ENCODE measurements at places on chromosomes 5 and 9.

DNA sequence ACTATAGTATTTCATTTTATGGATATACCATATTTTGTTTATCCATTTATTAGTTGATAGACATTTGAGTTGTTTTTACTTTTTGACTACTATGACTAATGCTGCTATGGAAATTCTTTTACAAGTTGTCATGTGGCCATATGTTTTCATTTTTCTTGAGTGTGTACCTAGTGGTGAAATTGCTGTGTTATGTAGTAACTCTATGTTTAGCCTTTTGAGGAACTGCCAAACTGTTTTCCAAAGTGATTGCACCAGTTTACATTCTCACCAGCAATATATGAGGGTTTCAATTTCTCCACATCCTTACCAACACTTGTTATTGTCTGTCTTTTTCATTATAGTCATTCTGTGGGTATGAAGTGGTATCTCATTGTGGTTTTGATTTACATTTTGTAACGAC is 75.4 kb downstream of the GRIA1 start:
- DNase-seq, result no peak

GRCh38 chr5:124210111-124210910 is 536.1 kb downstream of the ZNF608 start:
- no peak for DNase-seq

GRCh38 chr5:53035868-53036381 is 46.8 kb downstream of the ITGA2 start:
- no peak for DNase-seq

DNA sequence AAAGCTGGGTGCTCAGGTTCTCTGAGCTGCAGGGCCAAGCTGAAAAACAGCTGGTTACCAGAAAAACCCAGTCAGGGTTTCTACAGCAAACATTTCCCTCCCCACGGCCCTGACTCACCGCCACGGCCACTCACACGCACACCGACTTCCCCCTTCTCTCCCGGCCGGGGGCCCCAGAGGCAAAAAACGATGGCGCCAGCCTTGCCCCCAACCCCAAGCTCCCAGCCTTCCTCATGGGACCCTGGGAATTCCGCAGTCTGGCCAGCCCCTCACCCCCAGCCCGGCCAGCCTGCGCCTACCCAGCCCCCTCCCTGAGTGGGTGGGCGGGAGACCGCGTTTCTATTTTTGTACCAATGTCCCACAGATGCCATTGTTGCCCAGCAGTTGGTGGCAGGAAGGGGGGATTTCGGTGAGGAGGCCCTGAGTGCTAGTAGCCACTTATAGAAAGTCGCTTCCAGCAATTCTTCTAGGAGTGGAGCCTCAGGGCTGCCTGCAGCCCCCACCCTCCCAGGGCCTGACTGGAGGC is 18.4 kb downstream of the ENG start:
- no peak for DNase-seq

DNA sequence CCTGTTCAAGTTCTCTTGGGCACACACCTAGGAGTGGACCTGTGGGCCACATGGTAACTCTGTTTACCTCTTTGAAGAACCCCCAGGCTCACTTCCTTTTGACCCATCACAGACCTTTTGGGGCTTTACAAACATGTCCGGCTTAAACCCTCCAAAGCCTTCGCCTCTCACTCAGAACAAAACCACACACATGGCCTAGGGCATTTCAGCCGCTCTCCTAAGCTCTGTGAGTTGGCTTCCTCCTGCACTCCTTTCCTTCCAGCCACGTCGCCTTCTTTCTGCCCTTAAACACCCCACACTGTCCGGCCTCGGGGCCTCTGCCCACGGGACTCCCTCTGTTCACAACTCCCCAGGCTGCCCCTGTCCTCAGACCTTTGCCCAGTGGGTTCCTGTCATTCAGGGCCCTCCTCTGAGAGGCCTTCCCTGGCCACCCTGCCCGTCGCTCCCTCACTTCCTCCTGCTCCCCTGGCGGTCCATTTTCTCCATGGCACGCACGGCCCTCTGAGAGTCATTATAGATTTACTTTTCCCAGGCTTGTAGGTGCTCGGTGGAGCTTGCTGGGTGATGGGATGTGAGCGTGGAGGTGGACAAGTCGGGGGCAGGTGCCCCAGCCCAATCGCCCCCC is 1.9 kb downstream of the DOK3 start:
- no peak for DNase-seq

DNA sequence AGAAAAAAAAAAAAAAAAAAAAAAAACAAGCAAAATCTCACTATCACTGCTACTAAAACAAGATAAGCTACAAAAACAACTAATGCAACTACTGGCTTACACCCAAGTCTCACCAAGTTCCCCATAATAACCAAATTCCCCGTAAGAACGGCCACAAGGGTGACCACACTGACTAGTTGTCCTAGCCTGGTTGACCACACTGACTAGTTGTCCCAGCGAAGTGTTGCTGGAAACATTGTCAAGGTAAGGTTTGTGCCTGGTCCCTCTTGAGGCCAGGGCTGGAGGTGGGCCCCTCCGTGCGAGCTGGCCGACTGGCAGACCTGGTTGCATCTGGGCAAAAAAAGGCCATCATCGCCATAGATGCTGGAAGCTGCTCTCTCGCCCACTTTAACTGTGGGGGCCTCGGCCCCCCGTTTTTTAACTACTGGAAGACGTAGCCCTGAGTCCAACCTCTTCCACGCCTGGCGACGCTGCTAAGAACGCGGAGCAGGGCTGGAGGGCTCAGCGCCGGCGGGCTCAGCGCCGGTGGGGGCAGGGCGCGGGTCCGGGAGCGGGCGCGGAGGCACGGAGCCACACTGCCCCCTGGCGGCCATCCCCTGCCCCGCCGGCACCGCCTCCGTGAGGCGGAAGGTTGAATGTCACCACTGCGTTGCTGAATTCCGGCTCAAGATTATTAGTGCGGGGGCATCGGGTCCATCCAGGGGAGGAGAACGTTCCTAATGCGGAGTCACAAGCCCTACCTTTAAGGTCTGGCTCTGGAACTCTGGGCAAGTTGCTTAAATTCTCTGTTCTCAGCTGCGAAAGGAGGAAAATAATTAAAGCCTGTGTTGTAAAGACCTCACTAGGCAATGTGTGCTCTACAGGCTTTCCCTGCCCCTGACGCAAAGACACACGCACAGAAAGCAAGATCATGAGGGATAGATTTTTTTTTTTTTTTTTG is 84.0 kb downstream of the HSD17B3 start:
- DNase-seq, result peak; percentile 86

DNA sequence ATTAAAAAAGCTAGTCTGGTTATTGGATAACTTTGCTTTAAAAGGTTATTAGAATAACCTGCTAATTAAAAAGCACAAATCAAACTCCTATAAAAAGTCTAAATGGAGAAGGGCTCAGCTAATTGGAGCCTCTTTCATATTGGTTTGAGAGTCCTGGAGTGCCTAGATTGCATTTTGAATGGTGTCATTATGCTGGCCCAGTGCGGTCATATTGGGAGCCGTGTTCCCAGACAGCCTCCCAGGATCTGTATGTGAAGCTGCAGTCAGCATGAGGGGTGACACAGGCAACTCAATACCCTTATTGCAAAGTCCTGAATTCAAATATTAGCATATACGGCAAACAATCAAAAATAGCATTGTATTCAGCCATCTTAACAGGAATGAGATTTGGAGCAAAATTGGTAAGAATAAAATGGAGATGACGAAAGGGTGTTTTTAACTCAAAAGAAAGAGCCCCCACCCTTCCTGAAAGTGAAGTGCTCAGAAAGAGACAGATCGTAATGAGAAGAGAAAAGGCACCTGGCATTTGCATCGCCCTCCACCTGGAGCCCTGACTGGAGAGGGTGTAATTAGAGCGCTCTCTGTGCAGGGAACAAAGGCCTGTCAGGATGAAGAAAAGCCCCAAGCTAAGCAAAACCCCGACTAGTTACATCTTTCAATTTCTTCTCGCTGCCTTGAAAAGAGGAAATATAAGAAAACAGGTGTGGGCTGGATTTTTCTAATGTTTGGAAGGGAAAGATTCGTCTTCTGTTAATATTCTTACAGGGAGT is 621.0 kb upstream of the ADAMTS16 start:
- no peak for DNase-seq

DNA sequence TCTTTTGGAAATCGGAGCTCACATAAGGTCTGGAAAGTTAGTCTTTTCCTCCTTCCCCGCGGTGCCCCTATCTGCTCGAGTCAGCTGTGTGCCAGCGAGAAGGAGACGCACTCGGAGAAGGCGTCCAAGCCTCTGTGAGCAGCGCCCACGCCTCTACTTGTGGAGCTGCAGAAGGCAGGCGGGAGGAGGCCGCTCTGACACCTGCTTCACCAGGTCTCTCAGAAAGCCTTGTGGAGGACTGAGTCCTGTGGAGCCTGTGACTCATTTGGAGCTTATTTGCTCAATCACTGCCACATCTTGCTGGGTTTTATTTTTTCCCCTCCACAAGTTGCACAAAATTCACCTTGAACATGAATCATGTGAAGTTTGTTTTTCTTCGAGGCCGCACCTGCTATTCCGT is 117.5 kb downstream of the IRX2 start:
- peak; percentile 31 for DNase-seq

GRCh38 chr5:87765009-87765408 is 352.3 kb upstream of the CCNH start:
- DNase-seq, result no peak

DNA sequence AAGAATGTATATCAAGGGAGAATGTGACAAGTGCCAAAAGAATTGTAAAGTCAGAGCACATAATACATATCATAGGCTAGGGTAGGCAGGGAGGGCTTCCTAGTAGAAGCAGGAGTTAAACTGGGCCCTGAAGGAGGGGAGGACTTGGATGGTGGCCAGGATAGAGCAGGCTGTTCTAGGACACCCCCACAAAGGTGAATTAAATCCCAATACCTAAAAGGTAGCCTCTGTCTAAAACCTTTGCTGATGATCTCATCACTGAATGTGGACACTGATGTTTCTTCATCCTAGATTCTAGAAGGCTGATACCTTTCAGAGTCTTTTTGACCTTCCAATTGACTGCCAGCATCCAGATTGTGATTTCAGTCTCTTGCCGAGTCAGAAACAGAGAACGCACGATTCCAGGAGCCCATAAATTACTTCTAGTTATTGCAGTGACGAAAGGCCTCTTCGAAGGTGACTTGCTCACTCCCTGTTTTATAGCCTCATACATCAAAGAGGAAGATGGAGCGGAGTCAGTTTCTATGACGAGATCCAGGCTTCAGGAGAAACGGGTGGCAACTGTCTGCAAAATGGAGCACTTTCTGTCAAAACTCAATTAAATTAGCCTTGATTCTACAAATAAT is 43.2 kb downstream of the KIF4B start:
- DNase-seq, result peak; percentile 34

Measured in kidney (tissue), 22 donors.